Osteoblast (primary cell): ENCODE measurements at places on chromosomes 16 and 17.

- DNase-seq, result peak; percentile 84
Measured at GRCh38 chr17:81582749-81583148, 30.6 kb upstream of the FAAP100 start.

GRCh38 chr16:85497622-85498314, 115.4 kb upstream of the GSE1 start:
- no peak for DNase-seq

DNA sequence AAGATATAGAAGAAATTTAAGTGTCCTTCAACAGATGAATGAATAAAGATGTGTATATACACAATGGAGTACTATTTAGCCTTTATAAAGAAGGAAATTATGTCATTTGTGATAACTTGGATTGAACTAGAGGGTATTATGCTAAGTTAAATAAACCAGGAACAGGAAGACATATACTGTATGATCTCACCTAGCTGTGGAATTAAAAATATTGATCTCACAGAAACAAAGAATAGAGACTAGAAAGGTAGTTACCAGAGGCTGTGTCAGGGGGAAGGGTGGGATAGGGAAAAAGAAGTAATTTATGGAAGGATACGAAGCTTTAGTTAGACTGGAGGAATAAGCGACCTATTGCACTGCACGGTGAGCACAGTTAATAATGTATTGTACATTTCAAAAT, 5.4 kb upstream of the ZNF267 start:
- no peak for DNase-seq

DNA sequence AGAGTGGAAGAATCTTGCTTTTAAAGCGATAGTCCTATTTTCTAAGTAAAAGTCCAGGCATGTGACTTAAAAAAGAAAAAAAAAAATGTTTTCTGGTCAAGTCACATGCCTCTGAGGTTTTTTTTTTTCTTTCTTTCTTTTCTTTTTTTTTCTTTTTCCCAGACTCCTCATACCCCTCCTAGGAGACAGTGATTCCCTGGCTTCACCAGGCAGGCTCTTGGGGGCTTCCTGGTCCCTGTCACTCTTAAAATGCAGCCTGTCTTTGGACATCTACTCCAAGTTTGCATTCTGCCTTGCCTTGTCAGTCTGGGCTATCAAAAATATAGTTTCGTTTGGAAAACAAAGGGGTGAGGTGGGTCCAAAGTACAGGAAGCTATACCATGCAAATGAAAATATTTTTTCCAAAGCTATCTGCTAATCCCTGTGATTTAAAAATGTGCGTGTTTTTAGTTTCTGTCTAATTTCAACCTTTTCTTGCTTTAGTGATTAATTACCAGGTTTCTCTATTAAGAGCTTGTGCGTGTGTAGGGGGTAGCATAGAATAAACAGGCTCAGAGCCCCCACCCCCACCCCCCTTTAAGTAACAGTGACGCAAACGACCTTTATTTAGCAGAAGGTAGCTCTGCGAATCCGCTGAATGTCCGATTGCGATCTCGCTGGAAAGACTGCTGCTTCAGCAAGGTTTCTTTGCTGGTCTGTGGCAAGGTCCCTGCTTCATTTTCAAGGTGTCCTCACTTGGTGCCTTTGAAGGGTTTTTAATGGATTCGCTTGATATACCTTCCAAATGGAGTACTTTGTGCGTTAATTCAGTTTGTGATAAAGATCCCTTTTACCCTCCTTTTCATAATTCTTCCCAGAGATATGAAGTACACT, 510.2 kb downstream of the WWOX start:
- DNase-seq, result no peak

DNA sequence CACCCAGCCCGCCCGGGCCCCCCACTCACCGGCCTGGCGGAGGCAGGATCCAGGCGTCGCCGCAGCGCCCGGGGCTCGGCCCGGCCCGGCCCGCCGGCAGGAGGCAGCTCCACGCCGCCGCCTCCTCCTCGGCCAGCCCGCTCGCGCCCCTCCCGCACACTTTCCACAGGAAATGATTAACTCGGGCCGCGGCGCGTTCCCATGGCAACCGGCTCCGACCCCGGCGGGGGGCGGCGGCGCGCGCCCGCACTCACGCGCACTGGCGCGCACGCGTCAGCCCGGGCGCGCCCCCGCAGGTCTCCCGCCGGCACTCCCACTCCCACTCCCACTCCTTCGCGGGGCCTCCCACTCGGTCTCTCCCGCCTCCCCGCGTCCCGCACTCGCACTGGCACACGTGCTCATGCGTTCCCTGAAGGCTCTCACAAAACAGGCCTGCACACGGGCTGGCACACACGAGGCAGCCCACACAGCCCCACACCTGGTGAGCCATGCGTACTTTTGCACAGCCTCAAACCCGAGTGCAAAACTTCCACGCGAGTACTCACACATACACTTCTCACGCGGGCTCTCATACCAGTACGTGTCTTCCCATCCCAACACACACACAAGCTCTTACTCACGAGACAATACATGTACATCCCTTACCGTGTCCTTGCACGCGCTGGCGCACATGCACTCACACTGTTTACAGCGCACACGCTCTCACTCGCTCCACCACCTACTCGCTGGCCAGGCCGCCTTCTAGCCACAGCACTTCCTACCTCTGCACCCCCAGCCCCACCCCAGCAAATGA, at the start of gene KIFC3:
TSS of gene KIFC3 (minus strand) at position 151 of the 793 bp plus-strand sequence. CDS start 4,248 bp downstream, outside the sequence.
- peak; percentile 98 for DNase-seq

DNA sequence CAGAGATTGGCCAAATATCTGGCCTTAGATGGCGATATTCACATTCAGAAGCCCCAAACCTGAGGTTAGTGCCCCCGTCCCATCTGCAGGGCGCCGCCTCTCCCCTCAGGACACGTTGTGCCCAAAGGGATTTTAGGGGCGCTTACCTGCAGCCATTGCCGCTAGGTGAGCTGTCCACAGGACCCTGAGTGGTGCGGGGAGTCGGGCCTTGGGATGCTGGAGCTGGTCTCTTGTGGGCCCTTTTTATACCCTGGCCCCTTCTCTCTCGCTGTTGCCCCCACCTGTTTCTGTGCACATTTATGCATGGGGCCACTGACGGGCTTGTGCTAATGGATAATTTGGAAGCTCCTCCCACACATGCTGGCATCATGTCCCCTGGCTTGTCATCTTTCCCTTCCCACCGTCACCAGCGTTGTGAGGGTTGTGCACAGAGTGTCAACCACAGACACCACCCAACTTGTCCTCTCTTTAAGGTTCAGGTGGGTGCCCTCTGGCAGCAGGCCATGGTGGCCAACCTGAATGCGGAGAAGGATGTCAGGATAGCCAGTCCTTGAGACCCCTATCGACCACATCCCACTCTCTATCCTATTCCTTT, at the start of gene CSHL1:
TSS of gene CSHL1 (minus strand) at position 218 of the 595 bp plus-strand sequence. CDS start at position 156, 62 bp downstream.
- no peak for DNase-seq

GRCh38 chr16:2825049-2825742, 4.9 kb upstream of the ZG16B start:
- peak; percentile 41 for DNase-seq

DNA sequence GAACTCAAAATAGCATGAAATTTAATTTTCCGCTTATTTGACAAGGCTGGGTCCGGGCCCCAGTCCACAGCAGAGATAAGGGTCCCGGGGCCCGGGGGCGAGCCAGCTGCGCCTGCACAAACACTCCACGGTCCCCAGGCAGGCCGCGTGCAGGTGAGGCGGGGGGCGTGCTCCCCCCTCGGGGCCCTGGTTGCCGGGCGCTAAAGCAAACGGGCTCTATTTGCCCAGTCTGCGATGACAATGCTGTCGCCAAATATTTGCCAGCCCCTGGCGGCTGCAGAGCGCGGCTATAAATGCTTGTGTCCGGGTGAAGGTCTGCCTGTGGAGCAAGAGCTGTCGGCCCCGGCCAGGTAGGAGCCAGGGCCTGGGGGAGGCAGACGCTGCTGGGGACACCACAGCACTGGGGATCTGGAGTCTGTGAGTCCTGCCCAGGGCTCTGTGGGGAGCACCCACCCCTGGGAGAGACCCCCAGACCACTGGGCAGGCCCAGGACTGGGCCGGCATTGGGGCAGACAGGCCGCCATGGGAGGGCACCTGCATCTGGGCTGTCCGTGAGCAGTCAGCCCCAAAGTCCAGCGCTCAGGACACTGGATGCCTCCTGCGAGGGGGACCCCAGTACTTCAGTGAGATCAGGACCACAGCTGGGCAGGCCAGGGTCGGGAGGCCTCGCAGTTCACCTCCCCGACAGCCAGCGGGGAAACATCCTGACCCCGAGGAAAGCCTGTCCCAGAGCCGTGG, at the start of gene PERCC1:
TSS of gene PERCC1 (plus strand) at position 320 of the 738 bp plus-strand sequence. CDS start 1,516 bp downstream, outside the sequence.
- DNase-seq, result no peak

- DNase-seq, result peak; percentile 89
Measured at GRCh38 chr17:72430611-72431432, 310.0 kb downstream of the SOX9 start.

DNA sequence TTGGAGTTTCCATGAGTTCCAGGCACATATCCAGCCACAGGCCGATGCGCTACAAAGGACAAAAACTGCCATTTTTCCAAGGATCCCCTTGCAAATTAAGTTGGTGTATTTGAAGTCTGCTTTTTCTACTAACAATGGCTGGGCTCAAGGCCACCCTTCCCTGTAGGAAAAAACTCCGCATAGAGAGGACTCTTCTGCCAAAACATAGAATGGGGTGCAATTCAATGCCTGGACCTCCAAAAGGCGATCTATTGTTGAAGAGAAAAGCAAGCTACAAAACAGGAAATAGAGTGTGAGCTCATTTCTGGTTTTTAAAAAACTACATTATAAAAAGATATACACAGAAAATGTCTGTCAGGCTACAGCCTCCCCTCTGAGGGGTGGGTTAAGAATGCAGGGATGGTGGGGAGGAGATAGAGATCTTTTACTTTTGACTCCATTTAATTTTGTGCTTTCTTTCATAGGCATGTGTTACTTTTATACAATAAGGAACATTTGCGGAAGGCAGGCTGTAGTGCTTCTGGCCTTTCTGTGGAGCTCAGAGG, 22.9 kb upstream of the PRSS54 start:
- no peak for DNase-seq

GRCh38 chr16:79986352-79986751, 385.8 kb upstream of the MAF start:
- DNase-seq, result no peak

GRCh38 chr16:78310990-78311561, 211.6 kb downstream of the WWOX start:
- peak; percentile 61 for DNase-seq

- DNase-seq, result peak; percentile 62
Measured at GRCh38 chr17:42179335-42179734, 1.6 kb downstream of the KCNH4 start.

DNA sequence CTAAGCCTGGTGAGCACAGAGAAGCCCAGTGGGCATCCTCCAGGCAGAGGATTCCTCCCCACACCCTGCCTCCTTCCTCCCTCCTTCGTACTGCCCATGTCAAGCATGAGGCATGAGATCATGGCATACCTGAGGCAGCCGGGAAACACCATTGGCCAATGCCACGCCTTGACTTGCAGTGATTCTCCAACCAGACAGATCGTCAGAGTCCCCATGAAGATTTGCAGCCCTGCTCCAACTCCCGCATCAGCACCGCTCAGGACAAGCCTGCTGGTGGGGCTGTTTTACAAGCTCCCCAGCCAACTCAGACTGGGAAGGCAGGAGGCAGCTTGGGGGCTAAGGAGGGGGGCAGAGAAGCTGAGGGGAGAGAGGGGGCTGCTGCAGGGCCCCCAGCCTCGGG, 2.9 kb upstream of the KRT16 start:
- DNase-seq, result no peak

GRCh38 chr17:53475002-53475401, 347.7 kb upstream of the KIF2B start:
- DNase-seq, result no peak

- peak; percentile 34 for DNase-seq
Measured at GRCh38 chr17:29555840-29556239, 11.0 kb downstream of the ABHD15 start.
